GDM1 (cell line): ENCODE measurements at places on chromosomes 11 and 22.

DNA sequence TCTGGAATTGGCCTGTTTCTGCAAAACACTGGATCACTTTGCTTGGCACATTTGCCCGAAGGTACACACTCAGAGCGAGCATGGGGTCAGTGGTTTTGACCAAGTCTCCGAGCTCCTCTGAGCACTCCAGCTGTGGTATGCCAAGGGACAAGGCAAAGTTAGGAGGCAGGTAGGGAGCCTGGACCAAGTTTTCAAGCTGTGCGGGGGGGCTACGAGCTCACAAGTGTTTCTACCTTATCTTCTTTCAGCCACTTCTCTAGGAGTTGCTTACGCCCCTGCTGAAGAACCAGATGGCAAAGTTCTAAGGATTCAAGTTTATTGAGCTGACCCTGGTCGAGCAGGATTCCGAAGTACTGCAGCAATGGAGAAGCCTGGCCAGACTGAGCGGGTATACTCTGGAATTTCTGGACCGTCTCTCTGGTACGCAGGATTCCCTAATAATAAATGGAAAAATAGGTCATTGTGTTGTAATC is 54.7 kb upstream of the SLC25A1 start:
- DNase-seq = no peak

DNA sequence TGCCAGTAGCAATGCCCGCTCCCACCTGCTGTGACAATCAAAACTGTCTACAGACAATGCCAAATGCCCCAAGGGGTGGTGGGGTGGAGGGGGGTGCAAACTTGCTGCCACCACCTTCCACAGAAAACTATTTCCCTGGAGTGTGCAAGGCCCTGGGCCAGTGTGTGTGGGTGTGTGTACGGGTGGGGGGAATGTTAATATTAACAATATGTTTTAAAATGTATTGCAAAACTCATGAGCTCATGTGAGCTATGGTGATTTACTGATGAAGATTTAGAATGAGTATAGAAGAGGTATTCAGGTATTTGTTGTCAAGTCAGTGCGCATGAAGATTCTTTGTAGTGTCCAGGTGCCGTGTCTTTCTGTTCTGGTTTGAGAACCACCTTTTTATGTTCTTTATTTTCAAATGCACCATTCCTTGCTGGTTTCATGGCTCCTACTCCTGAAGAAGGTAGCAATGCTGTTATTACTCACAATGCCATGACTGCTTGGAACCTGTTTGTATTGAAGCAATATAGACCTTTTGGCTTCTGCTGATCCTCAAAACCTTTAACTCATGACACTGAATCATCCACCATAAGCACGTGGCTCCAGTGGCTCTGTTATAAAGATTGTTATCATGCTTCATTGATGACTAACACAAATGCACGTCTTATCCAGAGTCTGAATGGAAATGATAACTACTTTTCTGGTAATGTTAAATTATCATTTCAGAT is 29.9 kb upstream of the AQP11 start:
- DNase-seq = no peak

DNA sequence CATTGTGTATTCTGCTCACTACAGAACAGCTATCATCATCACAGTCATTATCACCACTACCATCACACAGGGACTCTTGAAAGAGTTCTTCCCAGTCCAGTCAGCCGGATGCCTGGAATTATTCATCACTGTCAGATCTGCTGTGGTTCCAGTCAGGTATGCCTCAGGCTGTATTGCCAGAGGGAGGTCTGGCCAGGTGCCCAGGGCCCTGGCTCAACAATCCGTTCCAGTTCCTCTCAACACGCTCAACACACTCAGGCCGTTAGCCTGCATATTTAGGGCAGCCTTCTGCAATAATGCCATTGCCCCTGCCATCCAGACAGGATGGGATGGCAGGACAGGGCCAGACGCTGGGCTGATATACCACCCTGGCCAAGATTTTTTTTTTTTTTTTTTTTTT is 28.6 kb upstream of the RASL10A start:
- no peak for DNase-seq

DNA sequence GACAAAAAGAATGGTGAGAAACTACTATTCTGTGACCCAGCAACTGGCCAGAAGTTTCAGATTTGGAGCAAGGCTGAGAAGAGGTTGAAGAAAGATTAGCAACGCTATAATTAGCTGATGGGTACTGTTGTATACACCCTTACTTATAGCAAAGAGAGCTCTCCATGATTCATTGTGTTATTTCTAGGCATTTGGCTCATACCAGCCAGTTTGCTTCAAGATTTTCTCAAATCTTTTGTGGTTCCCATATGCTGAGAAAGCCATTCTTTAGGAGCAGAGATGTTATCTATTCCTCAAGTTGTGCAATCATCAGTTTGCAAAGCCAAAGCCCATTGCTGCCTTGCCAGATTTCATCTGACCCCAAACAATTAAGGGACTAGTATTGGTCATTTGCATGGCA is 179.4 kb downstream of the ETS1 start:
- DNase-seq = no peak

- no peak for DNase-seq
Measured at GRCh38 chr11:7530013-7530640, 16.3 kb downstream of the PPFIBP2 start.

GRCh38 chr11:68652683-68653156 is 31.6 kb upstream of the GAL start:
- DNase-seq = no peak
